ENCODE measurements at places on chromosomes 5 and 9.

- peak; percentile 48 for DNase-seq
Measured at GRCh38 chr5:75568202-75568601, 43.1 kb upstream of the ANKDD1B start.

GRCh38 chr9:135343837-135344522 is 135.6 kb upstream of the PPP1R26 start:
- peak; percentile 6 for DNase-seq

DNA sequence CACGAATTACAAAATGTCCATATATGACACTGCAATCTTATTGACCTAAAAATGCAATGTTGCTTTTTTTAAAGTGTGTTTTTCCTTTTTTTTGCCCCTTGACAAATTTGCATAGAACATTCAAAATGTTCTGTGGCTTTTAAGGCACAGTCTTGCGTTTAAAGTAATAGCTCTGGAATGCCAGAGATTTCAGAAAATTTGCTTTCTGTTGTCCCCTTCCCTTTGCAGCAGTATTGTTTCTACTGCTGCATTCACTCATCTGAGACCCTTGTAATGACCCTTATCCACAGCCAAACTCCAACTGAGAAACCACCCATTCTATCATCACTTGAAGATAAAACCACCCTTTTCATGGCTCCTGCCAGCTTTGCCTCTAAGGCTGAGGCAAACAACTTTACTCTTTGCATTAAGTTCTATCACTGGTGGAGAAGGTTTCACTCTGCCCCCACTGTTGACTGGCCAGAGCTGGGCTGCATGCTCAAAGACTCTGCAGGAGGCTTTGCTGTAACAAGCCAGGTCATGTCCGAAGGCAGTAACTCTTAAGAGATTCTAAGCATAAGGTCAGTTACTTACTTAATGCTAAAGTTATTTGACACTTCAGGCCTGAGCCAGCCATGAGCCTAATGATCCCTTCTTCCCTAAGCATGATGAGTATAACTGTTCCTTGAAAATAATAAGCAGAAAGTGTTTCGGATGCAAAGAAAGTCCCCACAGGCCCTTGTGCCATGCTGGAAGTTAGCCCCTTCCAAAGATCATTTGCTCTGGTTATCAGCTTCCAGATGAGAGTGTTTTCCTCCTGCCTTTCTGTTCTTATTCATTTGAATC is 101.9 kb downstream of the CD180 start:
- DNase-seq, result no peak

DNA sequence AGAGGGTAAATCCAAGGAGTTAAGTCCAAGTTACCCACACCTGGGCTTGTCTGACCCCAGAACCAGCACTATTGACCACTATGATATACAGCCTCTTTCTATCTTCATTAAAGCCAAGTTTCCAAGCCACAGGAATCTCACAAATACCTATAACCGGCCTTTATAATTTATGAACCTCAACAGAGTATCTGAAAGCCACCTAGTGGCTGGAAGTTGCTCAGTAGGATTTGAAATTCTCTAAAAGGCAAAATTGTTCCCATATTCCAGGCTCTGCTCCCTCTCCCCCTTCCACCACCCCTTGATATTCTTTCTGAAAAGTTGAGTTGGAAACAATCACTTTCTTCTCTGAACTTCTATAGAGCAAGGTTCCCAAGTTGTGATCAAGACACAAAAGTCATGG is 106.4 kb upstream of the GPR151 start:
- DNase-seq, result no peak

GRCh38 chr9:84121991-84122523 is 141.5 kb downstream of the RMI1 start:
- no peak for DNase-seq

DNA sequence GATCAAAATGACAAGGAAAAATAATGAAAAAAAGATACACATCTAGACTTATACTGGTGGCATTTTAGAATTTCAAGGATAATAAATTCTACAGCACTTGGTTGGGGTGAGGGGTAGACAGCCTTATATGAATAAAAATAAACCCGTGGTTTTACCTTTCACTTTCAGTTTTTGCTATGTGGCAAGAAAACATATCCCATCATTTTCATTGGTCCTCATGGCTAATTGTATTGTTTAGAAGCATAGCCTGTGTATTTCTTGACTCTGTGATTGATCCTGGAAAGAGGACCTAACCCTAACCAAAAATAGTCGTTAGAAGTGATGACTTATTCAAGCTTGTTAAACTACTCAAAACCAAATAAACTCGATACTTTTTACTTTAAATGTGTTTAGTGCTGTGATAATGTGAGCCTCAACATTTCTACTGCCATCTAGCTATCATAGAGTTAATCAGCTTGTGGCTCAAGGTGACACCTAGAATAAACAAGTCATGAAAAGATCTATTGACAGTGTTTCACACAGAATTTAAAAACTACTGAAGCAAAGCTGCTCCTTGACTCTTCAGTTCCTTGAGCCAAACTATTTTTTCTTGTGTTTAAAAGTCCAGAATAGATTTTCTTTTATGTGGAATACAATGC is 153.3 kb upstream of the IZUMO3 start:
- DNase-seq, result no peak

GRCh38 chr5:81495286-81495685 is 101.4 kb upstream of the ACOT12 start:
- no peak for DNase-seq

DNA sequence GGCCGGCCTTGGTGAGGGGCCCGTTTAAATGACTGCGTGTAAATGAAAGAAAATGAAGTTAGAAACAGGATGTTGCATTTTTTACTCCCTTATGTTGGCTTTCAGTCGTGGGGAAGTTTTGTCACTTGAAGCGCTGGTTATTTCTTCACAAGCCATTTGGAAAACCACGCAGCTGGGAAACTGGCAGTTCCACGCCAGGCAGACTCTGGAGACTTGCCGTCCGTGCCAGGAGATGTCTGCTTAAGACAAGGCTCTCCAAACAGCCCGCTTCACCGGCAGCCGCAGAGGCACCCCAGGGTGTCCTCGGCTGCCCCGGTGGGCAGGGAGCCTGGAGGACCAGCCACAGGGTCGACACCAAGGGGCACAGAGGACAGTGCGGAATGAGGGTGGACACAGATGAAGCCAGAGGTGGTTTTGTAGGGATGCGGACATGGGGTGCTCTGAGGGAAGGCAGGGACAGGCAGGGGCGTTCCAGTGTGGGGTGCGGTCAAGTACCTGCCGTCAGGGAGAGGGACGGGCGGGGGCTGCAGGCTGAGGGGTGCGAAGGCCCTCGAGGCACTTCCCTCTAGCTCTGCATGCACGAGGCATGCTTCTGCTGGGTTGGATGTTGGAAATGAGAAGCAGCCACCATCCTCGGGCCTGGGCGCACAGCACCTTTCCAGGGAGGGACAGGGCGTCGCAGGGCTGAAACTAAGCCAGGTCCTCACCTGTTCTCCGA is 11.1 kb upstream of the AJM1 start:
- DNase-seq, result peak; percentile 33

GRCh38 chr9:32580631-32581300 is 7.8 kb upstream of the NDUFB6 start:
- DNase-seq, result no peak

DNA sequence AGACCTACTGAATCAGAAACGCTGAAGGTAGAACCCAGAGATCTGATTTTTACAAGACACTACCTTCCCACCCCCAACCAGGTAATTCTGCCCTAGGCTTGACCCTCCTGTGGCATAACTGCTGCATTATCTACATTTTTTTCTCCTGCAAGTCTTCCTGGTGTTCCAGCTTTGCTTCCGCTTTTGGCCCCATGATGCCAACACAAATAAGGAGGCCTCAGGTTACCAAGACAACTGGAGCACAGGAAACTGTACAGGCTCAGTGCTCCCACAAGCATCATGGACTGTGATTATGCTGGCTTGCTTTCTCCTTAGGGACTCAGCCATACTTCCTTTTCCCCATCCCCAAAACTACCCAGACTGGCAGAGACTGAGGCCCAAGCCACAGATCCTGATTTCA is 6.6 kb upstream of the MSMP start:
- no peak for DNase-seq

- no peak for DNase-seq
Measured at GRCh38 chr9:83330207-83331196, 207.7 kb downstream of the FRMD3 start.

DNA sequence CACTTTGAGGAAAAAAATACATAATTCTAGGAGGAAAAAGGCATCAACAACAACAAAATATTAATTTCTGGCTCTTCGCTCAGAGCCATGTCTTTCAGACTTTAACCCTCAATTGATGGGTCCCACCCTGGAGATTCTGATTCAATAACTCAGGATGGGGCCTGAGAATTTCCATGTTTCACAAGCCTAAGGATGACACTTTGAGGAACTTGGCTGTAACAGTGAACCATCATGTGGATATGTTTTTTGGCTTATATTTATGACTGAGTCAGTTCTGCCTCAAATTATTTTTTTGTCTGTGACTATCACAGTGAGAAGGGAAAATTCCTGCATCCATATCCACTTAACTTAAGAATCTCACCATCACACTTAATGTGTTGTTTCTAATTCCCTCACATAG is 504.6 kb downstream of the RASEF start:
- DNase-seq, result no peak

- DNase-seq, result peak; percentile 99
Measured at GRCh38 chr5:54785729-54786591, 199.4 kb downstream of the ESM1 start.

GRCh38 chr9:82491604-82492003 is 503.0 kb downstream of the SPATA31D1 start:
- no peak for DNase-seq

Measured in MV-4-11 (cell line).